EH (cell line): ENCODE measurements at places on chromosomes 2 and 18.

GRCh38 chr2:232976666-232977437 lies 36.2 kb downstream of the NGEF start:
- DNase-seq = no peak

GRCh38 chr2:98357849-98358248 lies 11.6 kb downstream of the CNGA3 start:
- DNase-seq = no peak

GRCh38 chr2:48626047-48626446 lies 8.4 kb downstream of the GTF2A1L start:
- no peak for DNase-seq

- DNase-seq = peak; percentile 56
Observed at GRCh38 chr18:36128530-36128870, 640 bp downstream of the SLC39A6 start.

DNA sequence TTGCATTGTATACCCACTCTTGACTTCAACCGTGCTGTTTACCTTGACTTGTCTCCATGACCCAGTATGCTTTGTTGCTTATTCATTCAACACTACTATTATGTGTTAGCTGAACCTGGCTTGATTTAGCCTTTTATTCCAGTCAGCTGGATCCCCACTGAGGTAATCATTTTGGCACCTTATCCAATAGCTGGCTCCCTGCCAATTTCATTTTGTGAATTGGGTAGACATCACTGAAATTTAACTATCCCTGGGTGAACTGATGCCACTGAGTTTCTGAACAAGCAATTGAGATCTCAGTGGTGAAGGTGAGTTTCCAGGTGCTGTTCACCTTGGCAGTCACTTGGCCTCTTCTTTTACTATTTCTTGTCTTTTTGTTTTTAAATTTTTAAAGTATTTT lies 584.3 kb downstream of the ADCYAP1 start:
- DNase-seq = no peak

DNA sequence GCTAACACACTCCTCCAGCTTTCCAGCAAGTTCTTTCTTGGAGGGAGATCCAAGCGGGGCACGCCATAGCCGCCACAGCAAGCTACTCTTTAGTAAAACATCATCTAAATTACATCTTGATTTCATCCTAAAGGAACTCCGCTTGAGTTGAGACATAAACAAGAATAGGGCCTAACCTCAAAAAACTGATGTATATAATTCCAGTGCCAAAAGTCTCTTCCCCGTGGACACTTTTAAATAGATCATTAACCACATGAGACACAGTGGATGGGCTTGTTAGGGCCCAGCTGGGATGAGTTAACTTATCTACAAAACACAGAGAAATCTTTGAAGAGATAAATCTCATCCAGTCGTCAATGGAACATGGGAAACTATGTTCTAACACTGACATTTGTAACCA lies 20.8 kb upstream of the MLPH start:
- DNase-seq = peak; percentile 85

- DNase-seq = no peak
Observed at GRCh38 chr2:105645938-105646773, 98.6 kb upstream of the NCK2 start.

DNA sequence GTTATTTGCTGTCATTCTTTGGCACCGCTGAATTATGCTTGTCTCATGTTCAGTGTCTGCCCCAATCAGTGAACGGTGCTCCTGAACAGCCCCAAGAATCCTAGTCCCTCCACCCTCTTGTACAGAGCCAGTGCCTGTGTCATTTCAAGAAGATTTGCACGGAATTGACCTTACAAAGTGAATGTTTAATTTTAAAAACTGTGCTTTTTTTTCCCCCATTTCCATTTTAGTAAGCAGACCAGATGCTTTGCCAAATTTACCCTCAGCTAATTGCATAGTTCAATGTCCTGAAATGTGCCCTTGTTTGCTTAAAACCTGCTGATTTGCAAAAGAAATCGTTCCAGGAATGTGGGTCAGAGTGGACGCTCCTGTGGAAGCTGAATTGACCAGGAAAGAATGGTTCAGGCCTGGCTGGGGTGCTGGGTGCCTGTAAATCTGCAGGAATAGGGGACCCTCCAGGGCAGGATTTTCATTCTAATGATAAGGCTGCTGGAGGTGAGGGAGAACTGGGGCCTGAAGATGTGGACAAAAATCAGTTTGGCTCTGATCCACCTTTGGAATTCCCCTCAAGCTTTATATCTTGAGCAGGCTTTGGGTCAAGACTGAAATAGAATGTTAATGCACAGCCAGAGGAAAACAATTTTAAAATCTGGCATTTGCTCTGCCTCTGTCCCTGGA lies 20.1 kb downstream of the TMEM17 start:
- peak; percentile 75 for DNase-seq

- DNase-seq = no peak
Observed at GRCh38 chr2:52775674-52776073, 991.9 kb upstream of the CHAC2 start.

DNA sequence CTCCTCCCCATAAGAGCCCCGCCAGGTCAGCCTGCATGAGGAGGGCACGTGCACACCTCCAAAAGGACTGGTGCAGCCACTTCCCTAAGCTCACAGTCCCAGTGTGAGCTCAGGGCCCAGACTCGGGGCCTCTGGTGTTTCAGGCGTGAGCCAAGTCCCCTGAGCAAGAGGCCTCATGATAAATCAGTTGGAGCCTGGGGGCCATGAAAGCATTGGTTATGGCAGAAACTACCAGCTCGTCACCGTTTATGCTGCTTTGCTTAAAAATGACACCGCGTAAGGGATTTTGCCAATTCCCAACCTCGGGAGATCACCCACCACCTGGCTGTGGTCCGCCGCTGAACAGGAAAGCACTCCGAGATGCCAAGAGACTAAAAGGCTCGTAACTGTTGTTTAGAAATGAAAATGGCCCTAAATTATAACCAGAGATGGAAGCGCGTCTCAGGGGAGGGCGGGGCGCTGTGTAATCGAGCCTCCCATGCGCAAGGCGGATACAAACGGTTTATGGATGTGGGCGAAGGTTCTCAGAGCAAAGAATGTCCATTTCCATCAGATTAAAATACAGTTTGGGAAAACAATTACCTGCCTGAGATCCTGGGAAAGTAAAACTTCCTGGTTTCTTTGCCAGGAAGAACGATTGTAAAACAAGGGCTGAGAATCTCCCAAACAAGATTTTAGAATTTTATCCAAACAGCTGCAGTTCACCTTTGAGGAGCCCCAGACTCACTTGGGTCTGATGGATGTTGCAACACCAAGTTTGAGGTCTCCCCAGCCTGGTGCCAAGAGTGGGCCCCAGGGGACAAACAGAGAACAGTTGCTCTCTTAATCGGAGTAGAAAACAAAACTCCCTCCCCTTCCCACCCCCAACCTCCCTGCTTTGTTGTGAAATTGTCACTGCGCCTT lies 141.4 kb downstream of the BCL2 start:
- DNase-seq = no peak

- no peak for DNase-seq
Observed at GRCh38 chr2:98461498-98462049, 16.9 kb downstream of the INPP4A start.

DNA sequence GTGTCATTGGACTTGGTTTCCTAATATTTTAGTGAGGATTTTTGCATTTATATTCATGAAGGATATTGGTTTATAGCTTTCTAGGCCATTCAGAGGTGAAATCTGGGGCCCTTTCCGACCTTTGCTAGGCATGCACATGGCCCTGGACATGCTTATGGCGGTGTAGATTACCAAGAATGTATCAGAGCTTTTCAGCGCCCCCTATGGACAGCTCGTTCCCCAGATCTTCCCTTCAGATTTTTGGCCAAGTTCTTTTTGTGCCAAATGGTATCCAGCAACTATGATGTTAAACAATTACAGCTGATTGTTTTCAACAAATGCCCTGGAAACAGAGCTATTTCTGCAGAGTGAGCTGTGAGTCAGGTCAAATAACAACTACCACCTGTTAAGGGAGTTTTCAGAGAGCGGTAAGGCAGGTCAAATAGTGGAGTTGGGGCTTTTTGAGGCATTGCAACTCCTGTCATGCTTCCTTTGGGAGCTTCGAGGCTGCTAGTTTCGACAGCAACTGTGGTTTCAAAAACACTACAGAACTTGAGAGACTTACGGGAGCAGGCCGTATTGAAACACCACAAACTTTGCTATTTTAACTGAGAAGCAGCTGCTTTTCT lies 188.3 kb downstream of the ZNF516 start:
- DNase-seq = no peak

DNA sequence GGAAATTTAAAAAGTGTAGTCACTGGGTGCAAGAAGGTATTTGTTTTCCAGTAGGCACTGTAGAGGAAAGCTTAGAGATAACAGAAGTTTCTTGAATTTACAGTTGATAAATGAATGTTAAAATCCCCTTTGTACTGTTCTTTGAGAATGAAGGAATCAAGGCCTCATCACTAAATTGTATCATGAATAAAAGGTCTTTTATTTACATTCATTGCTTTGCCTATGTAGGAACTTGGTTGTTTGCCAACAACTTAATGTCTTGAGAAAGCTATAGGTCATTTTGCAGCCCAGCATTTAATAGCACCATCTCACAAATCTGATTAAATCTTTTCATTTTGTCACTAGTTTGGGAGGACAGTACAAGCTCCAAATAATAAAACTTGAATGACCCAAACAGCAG lies 213.9 kb upstream of the ITGA4 start:
- DNase-seq = no peak

DNA sequence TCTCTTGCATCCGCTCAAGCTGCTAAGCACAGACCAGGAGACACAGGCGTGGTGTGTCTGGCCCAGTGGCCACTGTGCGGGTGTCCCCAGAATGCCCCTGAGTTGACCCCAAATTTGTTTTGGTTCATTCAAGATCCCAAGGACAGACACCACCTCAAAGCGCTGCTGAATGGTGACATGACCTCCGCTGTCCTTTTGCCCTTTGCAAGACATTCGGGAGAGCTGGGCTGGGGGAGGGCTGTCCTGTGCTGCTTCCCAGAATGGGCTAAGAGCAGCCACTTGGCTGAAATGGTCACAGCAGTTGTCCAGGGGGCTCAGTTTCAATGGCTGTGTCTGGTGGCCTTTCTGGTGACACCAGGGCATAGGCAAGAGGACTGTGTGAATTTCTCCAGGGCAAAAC lies 84.1 kb downstream of the SMIM21 start:
- no peak for DNase-seq

GRCh38 chr2:5367321-5367720 lies 324.9 kb upstream of the SOX11 start:
- DNase-seq = no peak

- DNase-seq = no peak
Observed at GRCh38 chr2:154408786-154409185, 289.7 kb upstream of the KCNJ3 start.

DNA sequence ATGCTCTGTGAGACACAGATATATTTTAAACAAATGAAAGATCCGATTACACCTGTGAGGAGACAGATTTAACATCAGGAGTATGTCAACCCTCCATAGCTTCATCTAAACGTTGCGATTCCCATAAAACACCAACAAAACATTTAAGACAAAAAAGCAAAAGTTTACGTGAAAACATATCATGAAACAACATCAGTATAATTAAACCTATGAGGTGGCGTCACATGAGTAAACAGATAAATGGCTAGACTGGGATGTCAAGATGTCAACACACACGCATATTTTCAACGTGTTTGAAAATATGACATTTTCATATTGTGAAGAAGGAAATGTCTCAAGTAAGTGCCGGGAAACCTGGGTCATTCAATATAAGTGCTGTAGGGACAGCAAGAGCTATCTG lies 25.5 kb upstream of the GPC1 start:
- no peak for DNase-seq

GRCh38 chr18:54607213-54608027 lies 16.4 kb downstream of the DYNAP start:
- DNase-seq = no peak

GRCh38 chr2:189486237-189486770 lies 45.0 kb downstream of the WDR75 start:
- no peak for DNase-seq

DNA sequence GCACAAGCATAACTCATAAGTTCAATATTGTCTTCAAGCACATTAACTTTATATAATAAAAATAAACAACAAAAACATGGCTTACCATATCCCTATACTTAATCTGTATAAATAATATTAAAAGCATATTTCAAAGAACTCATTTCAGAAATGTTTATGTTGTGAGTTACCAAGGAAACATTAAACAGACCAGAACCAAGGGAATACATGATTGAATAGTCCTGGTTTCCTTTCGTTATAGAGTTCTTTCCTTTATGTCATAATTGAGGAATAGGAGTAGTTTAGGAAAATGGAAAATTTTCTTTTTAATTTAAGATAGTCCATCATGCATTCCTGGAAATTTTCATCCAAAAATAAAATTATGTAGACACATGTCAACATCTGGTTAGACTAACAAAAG lies 343.0 kb downstream of the ERBB4 start:
- no peak for DNase-seq

DNA sequence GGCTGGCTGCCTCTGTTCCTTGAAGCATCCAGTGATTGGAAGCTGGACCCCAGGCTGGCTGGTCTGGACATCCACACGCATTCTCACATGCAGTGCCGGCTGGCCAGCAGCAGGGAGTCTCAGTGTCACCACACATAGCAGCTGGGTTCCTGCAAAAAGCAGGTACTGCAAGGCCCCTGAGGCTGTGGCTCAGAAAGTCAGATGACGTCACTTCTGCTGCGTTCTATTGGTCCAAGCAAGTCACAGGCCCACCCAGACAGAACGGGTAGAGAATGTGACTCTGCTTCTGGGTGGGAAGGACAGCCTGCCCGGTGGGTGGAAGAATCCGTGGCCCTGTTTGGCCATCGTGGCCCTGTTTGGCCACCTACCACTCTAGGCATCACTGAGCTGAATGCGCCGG lies 51.3 kb upstream of the SPP2 start:
- no peak for DNase-seq

DNA sequence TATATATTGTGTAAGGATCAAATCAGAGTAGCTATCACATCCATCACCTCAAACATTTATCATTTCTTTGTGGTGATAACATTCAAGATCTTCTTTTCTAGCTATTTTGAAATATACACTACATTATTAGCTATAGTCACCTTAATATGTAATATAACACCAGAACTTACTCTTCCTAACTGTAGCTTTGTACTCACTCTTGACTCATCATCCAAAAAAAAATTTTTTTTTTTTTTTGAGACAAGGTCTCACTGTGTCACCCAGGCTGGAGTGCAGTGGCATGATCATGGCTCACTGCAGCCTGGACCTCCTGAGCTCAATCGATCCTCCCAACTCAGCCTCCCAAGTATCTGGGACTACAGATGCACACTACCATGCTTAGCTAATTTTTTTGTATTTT lies 153.3 kb downstream of the EML6 start:
- no peak for DNase-seq

- DNase-seq = no peak
Observed at GRCh38 chr2:52956766-52957165, 810.8 kb upstream of the CHAC2 start.

DNA sequence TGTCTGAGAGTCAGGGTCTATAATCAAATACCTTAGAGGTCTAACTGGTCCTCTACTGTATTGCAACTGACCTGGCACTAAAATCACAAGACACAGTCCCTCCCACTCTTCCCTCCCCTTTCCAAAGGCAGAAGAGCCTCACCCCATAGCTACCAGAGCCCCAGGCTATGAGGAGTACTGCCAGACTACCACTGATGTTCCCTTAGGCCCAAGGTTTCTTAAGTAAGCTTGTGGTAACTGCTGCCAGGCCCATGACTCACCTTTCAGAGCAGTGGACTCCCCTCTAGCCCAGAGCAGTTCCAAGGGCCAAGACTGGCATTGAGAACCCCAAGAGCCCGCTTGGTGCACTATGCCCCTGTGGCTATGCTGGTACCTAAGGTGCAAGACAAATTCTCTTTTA lies 1193.4 kb downstream of the DSC3 start:
- peak; percentile 13 for DNase-seq
